Stimulated activated CD4-positive, alpha-beta T cell treated with anti-CD3 and anti-CD28 coated beads, TNF-alpha, amount 100 ng/mL, for 48 hours (primary cell): ENCODE measurements at places on chromosomes 2 and 18.

DNA sequence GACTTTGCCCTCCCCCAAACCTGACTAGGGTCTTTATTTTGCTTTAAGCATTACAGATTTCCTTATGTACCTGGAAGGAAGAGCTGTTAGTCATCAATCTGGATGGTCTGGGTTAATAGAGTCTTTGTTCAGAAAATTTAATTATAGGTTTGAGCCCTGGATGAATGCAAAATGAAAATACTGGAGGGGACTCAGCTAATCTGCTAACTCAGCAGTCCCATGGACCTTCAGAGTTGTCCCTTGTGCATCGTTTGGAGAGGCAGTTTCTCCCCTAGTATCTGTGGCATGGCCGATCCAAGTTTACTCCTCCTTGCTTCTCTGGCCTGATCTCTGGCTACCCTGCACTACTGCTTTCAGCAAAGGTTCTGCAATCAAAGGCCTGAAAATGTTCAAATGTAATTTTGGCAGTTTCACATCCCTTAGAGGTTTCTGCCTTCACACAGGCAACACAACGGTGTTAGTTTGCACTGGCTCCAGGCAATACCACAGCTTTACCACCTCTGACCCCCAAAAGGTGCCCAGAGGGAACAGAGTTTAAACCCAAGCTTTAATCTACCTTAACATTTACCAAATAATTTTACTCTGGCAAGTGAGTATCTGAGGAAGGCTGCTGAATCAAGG, 134.3 kb downstream of the THADA start:
- no peak for DNase-seq

DNA sequence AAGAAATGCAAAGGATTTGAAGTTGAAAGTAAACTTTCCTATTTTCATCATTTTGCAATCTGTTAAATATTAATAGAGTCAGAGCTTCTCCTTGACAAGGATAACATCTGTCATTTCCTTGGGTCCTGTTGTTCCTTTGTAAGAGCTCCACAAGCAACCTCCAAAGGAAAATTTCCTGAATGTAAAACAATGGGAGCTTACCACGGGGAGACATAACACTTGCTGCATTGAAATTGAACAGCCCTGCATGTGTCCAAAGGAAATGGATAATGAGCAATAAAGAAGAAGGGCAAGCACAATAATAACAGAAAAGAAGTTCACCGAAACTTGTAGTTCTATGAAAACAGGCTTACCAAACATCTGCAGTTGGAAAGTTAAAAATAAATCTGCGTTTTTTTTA, 42.0 kb upstream of the SCG2 start:
- no peak for DNase-seq

- DNase-seq: no peak
Measured at GRCh38 chr18:72985686-72986085, 117.9 kb upstream of the NETO1 start.

DNA sequence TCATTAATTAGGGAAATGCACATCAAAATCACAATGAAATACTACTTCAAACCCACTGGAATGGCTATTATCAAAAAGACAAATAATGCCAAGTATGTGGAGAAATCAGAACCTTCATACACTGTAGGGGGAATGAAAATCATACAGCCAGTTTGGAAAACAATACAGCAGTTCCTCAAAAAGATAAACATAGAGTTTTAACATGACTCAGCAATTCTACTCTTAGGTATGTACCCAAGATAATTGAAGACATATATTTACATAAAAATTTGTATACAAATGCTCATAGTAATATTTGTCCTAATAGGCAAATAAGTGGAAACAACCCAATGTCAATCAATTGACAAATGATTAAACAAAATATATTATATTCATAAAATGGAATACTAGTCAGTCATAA, 45.4 kb upstream of the SATB2 start:
- no peak for DNase-seq

- DNase-seq: no peak
Measured at GRCh38 chr18:8726281-8726680, 20.9 kb downstream of the MTCL1 start.

DNA sequence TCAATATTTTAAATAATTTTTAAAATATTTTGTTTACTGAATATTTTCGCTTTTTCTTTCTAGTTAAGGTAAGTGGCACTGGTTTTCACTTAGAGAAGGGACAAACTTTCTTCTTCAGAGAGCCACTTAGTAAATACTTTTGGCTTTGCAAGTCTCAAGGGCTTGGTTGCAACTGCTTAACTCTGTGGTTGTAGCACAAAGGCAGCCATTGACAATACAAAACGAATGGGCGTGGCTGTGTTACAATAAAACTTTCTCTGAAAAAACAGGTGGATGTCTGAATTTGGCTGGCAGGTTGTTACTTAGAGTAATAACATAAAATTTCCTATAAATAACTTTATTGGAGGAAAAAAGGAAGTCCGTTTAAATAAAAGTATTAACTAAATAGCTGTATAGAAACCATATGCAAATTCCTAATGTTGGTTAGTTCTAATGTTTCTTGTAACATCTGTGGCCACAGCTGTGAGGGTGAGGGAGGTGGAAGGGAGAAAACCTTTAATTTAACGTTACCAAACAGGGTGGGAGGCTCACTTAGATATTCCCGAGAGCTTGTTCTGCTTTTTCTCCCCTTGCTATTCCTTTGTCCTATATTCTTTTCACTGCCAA, 62.4 kb upstream of the TNP1 start:
- DNase-seq: no peak

DNA sequence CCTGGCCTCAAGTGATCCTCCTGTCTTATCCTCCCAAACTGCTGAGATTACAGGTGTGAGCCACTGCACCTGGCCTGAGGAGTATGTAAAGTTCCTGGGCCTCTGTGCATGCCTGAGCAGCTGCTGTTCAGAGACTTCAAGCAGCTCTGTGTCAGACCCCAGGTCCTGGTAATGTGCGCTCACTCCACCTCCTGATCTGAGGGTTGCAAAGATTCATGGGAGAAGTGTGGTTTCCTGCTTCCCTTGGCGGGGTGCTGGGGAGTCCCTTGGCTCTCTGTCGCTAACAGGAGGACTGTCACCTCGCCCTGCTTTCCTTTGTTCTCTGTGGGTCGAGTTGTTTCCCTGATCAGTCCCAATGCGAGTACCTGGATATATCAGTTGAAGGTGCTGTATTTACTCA, 8.6 kb upstream of the IL36A start:
- DNase-seq: peak; percentile 42

GRCh38 chr2:166519391-166519962, 25.4 kb upstream of the SCN7A start:
- no peak for DNase-seq

DNA sequence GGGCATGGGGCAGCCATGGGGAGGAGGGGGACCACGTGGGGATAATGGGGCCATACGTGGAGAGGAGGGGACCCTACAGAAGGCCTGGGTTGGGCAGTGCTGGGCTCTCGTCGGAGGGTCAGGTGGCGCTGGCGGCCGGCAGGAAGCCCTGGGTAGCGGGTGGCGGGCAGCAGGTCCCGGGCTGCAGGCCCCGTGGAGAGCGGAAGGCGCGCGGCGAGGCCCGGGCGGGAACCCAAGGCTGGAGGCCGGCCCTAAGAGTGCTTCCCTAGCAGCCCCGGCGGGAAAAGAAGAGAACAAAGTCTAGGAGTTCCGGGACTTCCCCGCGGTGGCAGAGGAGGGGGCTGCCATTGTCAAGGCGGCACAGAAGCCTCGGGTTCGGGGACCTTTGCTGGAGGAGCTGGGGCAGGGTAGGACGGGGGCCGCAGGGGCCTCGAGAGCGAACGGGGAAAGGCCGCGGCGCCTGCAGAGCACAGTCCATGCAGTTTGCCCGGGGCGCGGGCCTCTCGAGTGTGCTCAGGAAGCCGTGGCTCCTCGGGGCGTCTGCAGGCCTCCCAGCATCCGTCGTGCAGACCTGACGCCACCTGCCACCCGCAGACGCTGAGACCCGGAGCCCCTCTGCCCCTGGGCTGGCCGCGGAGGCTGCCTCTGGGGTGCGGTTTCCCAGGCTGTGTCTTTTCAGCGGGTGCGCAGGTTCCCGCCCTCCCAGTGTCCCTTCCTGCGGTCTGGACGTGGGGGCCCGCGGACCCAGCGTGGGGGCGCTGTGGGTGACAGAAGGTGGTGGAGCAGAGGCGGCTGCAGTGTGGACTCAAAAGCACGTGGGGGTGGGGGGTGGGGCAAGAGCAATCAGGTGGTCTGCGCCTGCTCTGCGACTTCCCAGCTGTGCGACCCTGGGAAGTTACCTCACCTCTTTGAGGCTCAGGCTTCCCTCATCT, 19.4 kb upstream of the NCL start:
- peak; percentile 10 for DNase-seq

DNA sequence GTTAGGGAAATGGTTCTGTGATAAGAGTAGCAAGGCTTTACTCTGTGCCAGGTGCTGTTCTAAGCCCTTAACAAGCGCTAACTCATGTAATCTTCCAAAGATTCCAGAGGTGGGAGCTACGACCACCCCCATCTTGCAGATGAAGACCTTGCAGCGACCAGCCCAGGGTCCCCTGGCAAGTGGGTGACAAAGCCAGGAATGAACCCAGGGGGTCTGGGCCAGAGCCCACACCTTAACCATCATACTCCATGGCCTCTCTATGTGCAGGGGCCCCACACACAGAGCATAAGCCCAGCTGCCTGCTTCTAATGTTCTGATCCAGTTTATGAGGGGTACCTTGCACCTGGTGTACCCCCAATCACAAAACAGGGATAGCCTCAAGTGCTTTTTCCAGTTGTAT, 105.3 kb downstream of the ZBTB7C start:
- DNase-seq: no peak

- no peak for DNase-seq
Measured at GRCh38 chr2:17373741-17374140, 144.5 kb downstream of the RAD51AP2 start.

DNA sequence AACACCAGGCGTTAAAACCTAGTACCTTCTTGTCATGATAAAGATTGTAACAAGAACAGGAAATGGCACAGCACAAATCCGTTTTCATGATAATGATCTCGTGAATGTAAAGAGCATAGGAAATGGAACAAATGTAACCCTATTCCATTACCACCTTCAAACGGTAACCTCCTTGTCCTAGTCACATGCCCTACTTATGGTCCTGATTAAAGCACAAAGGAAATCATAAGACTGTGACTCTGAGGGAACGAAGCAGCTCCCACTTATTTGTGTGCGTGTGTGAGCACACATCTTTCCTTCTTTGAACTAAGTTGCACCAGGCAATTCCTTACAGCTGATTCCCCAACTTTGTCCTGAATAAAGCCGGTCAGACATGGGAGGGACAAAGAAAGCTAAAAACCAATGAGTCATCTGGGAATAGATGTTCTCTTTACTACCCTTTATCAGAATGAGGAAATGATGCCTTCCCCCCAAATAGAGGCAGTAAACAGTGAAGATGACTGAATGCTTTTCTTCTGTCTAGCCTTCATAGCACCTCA, 192.6 kb downstream of the IKZF2 start:
- no peak for DNase-seq

- DNase-seq: no peak
Measured at GRCh38 chr2:73386894-73387636, 1.4 kb downstream of the ALMS1 start.

DNA sequence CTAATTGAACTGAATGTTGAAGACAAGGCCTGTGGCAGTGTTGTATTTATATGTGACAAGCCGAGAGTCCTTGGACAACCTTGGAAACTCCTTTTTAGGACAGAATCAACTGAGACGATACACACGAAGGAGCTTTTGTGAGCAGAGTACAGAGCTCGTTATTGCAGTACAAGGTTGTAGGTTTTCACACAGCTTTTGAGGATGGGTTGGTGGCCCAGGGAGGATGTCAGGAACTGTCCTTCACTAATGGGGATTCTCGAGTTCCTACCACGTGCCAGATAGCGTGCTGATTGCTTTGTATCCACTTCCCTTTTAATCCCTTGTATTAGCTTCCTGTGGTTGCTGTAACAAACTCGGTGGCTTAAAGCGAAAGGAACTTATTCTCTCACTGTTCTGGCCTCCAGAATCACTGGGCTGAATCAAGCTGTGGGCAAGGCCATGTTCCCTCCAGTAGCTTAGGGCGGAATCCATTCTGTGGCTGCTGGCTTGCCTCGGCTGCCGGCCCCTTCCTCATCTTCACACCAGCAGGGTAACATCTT, 20.2 kb downstream of the INPP4A start:
- no peak for DNase-seq

DNA sequence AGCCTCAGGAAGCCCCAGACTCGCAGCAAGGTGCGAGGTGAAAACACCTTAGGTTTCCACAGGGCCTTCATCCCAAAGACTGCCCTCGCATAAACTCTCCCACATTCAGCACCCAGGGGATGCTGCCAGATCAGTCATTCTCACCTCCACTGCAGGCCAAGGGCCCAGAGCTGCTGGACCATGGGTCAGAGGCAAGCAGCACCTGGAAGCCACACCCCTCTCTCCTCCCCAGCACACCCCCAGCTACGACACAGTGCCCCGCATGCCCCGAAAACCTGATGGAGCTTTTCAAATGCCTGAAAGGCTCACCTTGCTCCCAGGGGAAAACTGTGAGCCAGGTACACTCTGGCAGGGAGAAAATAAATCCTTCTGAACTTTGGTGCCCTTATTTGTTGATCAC, 31.9 kb upstream of the LDLRAD4 start:
- no peak for DNase-seq

DNA sequence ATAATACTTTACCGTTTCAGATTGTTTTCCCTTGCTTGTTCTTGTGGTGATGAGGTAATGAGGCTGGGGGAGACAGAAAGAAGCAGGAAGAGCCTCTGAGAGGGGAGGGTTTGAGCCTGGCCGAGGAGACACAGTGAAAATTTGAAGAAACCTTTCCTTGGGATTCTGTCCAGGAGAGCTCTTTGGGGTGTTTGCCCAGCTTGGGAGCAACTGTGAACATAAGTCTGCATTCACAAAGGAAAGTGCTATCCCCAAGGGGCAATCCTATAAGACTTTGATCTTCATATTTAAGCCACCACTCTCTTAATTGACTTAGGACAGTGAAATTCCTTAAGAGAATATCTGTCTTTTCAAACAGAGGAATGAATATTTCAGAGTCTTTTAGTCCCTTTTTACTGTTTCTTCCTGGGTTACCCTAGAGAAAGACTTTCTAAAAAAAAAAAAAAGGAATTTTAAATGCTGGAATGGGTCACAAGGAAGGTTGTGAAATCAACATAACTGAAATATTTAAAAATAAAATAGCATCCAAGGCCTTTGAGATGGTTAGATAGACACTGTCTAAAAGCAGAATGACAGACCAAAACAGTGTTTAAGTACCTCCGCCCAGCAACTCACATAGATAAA, 52.5 kb upstream of the STAM2 start:
- no peak for DNase-seq

DNA sequence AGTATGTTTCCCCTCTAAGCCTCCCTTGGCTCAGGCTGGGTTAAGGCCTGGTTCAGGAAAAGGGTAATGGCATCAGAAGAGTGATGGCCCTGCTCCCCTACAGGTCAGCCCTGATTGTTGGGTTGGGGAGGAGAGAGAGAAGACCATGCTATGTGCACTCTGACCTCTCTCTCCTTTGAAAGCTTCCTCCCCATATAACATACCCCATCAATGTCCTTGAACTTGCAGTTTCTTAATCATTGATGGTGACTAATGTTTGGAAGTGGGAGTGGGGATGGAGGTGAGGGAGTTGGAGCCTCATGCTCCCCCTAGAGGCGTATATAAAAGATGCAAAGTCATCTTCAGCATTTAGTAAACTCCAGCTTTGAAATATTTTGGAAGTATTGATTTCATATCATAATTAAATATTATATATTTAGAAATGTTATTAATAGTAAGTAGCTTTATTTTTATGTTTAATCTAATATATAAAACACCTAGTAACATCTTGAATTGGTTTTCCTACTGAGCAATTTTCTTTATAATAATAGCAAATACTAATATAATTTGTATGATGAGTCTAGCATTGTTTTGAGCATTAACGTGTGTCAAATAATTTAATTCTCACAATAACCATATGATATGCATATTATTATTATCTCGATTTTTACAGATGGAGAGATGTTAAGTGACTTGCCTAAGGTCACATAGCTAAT, 8.8 kb downstream of the PLCL1 start:
- DNase-seq: peak; percentile 6

GRCh38 chr2:175309799-175310198, 128.3 kb upstream of the ATP5MC3 start:
- DNase-seq: no peak
